ENCODE measurements at places on chromosomes 13 and 19. TPM values are rescaled to one million over a fixed set of nuclear protein-coding genes. Genes with fewer than 3 reads are reported as not detected.

The CATSPERD gene
- total RNA-seq: not detected

The PLPP2 gene
- 1.3 TPM for total RNA-seq

The ZFP82 gene
- total RNA-seq: 3.8 TPM

The LRG1 gene
- 0.53 TPM for total RNA-seq

The KLK12 gene
- not detected for total RNA-seq

The NKPD1 gene
- total RNA-seq: 0.40 TPM

The VRK3 gene
- 53.7 TPM for total RNA-seq

The ATP7B gene
- total RNA-seq: 1.2 TPM
